ENCODE measurements at places on chromosomes 3 and 15.
A peak's percentile ranks its signal among the peaks of the same experiment; 100 is the strongest.

DNA sequence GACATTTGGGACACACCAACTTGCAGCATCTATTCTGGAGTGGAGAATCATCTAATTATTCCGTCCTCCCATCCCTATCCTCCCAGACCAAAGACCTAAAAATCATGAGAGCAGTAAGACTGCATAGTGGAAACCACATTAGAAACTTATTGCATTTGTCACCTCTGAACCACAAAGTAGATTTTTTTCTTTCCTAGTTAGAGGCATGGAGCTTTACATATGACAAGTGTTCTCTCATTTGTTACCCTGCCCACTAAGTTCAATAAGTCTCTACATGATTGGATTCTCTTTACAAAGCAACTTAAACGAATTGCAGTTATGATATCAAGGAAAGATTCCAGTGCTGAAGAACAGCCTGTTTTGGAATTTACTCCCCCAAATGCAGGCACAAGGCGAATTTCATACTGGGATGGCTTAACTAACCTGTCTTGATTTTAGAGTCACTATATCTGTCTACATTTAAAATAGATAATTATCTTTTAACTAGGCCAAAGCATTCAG is 42.3 kb upstream of the LRRFIP2 start:
- DNase-seq = no peak

DNA sequence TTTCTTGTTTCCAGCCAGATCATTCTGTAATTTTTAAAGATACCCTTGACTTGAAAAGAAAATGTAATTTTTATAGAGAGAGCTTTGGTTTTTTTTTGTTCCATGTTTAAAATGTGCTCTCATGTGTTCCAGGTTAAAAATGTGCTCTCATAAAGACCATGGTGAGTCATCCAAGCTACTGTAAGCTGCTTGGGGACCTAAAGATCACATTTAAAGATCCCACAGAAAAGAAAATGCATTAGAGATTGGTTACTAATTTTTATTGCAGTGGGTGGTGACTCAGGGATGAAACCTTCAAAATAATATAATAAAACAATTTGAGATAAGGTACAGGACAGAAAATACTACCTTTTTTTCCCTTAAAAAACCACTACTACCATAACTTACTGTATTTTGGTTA is 11.0 kb downstream of the TCF12 start:
- no peak for DNase-seq

DNA sequence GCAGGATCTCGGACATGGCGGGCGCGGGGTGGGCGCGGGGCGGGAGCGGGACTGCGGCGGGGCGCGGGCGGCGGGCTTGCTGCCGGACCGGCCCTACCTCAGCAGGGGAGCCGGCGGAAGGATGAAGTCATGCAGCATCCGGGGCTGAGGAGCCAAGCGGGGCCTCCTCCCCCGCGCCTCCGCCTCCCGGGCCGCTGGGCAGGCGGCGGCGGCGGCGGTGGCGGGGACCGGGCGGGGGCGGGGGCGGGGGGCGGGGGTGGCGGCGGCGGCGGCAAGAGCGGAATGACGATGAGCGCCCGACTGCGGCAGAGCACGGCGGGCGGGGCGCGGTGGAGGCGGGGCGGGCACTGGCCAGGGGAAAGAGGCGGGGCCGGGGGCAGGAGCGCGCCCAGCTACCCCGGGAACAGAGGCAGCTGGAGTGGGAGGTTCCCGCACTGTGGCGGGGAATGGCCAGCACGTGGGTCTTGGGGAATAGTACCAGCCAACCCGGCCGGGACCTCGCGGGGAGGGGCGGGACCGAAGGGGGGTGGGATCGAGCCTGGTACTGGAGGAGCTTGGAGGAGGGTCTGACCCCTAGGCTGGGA is at the start of gene CAMK2N2:
TSS of gene CAMK2N2 (minus strand) at position 284 of the 584 bp plus-strand sequence. CDS start at position 16, 268 bp downstream.
- DNase-seq = peak; percentile 83

GRCh38 chr3:13007251-13007941 is 65.8 kb downstream of the IQSEC1 start:
- no peak for DNase-seq

DNA sequence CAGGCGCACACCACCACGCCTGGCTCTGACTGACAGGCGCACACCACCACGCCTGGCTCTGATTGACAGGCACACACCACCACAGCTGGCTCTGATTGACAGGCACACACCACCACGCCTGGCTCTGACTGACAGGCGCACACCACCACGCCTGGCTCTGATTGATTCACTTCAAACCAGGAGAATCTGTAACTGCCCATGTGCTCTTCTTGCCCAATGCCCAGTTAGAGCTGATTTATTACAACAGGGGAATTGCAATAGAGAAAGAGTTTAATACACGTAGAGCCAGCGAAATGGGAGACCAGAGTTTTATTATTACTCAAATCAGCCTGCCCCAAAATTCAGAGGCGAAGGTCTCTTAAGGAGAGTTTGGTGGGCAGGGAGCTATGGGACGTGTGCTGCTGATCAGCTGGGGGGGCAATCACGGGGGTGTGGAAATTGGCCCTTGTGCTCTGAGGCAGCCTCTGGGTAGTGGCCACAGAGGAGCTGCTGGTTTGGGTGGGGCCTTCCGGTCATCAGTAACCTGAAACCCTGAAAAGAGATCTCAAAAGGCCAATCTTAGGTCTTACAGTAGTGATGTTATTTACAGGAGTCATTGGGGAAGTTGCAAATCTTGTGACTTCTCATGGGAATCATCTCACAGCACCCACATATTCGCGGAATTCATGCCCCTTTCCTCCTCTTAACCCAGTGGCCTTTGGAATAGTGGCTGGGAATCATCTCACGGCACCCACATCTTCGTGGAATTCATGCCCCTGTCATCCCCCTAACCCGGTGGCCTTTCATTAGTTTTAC is 63.8 kb upstream of the TFRC start:
- DNase-seq = no peak

DNA sequence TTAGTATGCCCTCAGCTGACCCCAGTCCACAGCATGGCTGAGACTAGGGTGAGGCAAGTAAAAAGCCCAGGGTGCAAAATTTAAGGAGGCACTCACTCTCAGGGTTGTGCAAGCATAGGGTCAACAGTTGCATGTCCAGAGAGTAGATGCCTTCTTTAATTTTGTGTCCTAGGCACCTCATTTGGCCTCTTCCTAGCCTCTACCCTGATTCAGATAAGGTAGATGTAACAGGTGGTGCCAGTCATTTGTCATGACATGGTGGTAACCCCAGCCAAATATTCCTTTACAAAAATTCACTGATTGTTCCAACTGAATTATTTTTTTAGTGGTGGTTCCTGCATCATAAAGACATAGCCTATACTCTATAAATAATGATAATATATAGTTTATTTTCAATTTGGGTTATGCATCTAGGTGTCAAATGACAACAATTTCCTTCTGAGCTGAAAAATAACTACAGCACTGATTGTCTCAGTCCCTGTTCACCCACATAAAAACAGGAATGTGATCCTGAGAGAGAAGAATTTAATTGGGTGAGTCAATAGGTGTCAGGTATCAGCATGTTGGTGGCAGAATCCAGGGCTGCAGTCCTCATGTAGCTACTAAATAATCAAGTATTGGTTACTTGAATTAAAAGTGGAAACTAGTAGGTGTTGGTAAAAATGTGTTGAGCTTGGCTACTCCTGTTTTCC is 44.2 kb upstream of the TIPARP start:
- peak; percentile 61 for DNase-seq

- no peak for DNase-seq
These were observed 5.5 kb upstream of the ANO10 start for GRCh38 chr3:43627360-43627759.

DNA sequence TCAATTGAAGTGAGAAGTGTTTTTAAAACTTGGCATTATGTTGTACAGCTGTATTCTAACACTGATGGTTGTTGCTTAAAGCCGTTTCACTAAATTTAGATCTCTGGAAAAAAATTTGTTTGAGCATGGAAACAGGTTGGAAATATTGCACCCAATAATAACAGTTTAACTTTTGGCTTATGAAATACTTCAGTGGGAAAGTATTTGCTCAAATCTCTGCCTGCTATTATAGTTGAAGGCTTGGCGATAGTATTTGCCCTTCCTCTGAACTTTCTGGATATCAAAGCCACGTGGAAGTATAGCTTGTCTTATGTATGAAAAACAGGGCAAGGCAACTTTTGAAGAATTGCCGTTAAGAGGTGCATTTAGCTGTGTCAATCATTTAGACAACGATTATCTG is 270.3 kb upstream of the LRRFIP2 start:
- DNase-seq = no peak

GRCh38 chr3:127900536-127900935 is 14.5 kb upstream of the KBTBD12 start:
- no peak for DNase-seq

- no peak for DNase-seq
These were observed 8.7 kb downstream of the U2SURP start for GRCh38 chr3:143010024-143010423.

DNA sequence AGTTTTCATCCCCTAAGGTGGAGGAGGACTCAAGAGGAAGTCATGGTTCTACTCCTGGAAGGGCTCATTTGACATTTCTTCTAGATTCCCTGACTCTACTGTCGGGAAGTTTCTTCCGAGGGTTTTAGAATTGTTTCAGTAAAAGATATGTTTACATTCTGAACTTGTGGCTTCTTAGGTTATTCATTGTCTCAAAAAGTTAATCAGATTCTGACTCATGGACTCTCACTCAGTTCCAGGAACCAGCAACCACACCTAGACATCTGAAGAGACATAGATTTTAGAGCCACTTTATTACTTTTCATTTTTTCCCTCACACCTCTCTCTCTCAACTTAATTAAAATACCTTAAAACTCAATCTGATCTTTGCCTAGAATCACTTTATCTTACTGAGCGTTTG is 862.6 kb downstream of the AGBL1 start:
- DNase-seq = no peak

DNA sequence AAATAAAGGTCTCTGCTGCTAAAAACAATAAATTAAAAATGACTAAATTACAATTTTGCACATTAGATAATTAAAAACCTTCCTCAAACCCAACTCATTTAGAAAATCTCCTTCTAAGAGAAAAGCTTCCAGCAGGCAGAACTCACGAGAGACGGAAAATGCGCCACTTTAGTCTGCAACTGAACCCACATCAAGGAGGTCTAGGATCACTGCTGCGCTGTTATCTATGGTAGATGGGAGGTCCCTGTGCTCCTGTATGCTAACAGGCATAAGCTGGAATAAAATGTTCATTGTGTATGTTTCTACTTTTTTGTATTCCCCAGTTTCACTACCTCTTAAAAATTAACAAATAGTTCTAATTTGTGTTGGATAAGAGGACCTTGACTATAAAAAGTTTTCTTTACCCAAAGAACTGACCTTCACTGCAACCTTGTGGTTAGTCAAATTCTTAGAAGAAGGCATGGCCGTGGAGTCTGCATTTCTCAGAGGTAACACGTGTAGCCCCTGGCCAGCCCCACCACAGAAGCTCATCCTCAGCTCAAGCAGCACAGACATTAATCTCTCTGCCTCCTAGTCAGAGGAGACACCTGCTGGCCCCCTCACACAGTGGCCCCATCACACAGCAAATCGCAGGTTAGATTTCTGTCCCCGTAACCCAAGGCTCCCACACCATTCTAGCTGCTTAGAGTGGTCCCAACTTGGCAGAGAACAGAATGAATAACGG is 22.3 kb downstream of the STIMATE start:
- DNase-seq = no peak

- no peak for DNase-seq
These were observed 15.2 kb downstream of the C3orf22 start for GRCh38 chr3:126543457-126544061.

DNA sequence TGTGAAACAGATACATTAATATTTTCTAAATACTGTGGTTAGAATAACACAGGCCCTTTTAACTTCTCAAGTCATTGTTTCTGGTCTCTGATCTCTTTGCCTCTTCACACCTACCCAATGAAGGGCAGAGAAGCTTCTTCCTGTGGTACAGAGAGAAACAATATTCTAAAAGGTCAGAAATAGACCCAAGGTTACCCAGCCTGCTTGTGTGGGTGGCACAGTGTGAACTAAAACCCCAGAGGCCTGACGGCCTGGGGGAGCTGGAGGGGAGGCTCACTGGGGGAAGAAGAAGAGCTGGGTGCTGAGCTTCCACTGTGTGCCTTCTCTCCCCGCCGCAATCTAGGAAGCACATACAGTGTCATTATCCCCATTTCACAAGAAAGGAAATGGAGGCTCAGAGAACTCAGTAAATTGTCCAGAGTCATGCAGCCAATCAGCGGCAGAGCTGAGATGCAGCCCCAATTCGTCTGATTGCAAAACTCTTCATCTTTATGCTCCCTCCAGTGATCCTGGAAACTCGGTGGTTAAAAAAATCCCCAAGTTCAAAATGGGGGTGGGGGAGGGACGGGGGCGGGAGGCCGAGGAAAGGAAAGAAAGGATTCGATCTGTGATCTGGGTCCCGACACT is 64.1 kb upstream of the HEG1 start:
- DNase-seq = no peak

- no peak for DNase-seq
These were observed 241.2 kb downstream of the FEZF2 start for GRCh38 chr3:62132027-62132602.

- DNase-seq = no peak
These were observed 18.4 kb upstream of the RHCG start for GRCh38 chr15:89514596-89515406.

GRCh38 chr3:11907667-11908660 is 61.3 kb upstream of the TAMM41 start:
- no peak for DNase-seq

DNA sequence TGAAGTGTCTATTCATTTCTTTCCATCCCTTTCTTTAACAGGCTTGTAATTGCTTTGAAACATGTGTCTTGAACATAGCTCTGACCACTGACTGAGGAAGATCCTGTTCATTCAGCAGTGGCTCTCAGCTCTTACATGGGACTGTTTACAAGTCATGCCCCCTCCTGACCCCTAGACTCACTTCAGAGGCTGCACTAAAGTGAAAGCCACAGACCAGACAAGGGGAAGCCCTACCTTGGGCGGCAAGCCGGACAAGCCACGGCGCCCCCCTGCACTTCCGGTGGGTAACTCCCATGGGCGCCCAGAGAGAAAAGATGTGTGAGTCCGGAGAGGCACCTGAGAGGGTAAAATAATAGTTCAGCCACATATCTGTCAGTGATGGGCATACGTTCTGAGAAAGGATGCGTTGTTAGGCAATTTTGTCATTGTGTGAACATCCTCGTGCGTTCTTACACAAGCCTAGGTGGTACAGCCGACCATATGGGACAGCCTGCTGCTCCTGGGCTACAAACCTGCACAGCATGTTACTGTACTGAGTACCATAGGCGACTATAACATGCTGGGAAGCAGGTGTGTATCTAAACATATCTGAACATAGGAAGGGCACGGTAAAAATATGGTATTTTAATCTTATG is 116.2 kb downstream of the CHSY1 start:
- DNase-seq = no peak

DNA sequence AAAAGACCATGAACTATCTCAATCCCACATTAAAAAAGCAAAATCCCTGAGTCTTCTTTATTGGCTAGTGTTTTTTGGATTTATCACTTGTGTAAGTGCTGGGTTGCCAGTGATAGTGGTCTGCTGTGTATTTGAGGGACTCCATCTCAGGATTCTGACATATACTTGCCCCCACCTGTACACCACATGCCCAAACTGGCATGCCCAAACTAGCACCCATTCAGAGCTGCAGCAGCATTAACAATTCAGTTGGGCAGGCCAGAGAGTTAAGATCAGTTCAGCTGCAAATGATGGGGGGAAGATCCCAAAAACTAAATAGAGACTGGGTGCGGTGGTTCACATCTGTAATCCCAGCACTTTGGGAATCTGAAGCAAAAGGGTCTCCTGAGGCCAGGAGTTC is 6.3 kb upstream of the TIPIN start:
- DNase-seq = no peak

- no peak for DNase-seq
These were observed 78.2 kb downstream of the LINGO1 start for GRCh38 chr15:77554306-77555080.

Measured in GM23338 (cell line).